ENCODE measurements at places on chromosomes 5 and 9. TPM values are rescaled to one million over a fixed set of nuclear protein-coding genes. Genes with fewer than 3 reads are reported as not detected.

SVEP1 gene
- 5.5 TPM for total RNA-seq

- no peak overlapping the region for H3K27ac ChIP-seq
- no peaks in the 10 kb centered on the region for H3K36me3 ChIP-seq
- H3K4me3 ChIP-seq = no peak overlapping the region
- H3K4me1 ChIP-seq = no peaks in the 10 kb centered on the region
- no peak for DNase-seq
- no peaks in the 10 kb centered on the region for H3K27me3 ChIP-seq
Measured at GRCh38 chr5:78731884-78732283, 83.3 kb upstream of the LHFPL2 start.

GRCh38 chr9:22582221-22582620, 135.6 kb downstream of the DMRTA1 start:
- DNase-seq = no peak
- no peak overlapping the region for H3K4me3 ChIP-seq
- no peaks in the 10 kb centered on the region for H3K4me1 ChIP-seq

C5orf52 gene
- not detected for total RNA-seq

GRCh38 chr5:178994580-178995340, at the start of gene GRM6:
GRM6 (minus strand) TSS chr5:178995320; CDS start chr5:178994944, 376 bp downstream.
- no peak within 1 kb of the TSS for H3K27ac ChIP-seq
- no peak for DNase-seq
- no peaks in the 10 kb centered on the region for H3K4me1 ChIP-seq
- H3K36me3 ChIP-seq = no peaks in the 10 kb centered on the region
- H3K4me3 ChIP-seq = no peak within 1 kb of the TSS
- peaks cover 38% of the 10 kb centered on the region for H3K27me3 ChIP-seq

- H3K4me3 ChIP-seq = no peak overlapping the region
- no peaks in the 10 kb centered on the region for H3K36me3 ChIP-seq
- no peaks in the 10 kb centered on the region for H3K4me1 ChIP-seq
- DNase-seq = no peak
- no peaks in the 10 kb centered on the region for H3K27me3 ChIP-seq
Measured at GRCh38 chr9:87540444-87541105, 42.9 kb downstream of the DAPK1 start.

C1QTNF2 gene
- total RNA-seq = 0.19 TPM

GRCh38 chr9:28378231-28378630, 805.0 kb upstream of the C9orf72 start:
- H3K27ac ChIP-seq = no peak overlapping the region
- H3K4me3 ChIP-seq = no peak overlapping the region
- DNase-seq = no peak
- H3K4me1 ChIP-seq = no peaks in the 10 kb centered on the region
- H3K36me3 ChIP-seq = no peaks in the 10 kb centered on the region

DNA sequence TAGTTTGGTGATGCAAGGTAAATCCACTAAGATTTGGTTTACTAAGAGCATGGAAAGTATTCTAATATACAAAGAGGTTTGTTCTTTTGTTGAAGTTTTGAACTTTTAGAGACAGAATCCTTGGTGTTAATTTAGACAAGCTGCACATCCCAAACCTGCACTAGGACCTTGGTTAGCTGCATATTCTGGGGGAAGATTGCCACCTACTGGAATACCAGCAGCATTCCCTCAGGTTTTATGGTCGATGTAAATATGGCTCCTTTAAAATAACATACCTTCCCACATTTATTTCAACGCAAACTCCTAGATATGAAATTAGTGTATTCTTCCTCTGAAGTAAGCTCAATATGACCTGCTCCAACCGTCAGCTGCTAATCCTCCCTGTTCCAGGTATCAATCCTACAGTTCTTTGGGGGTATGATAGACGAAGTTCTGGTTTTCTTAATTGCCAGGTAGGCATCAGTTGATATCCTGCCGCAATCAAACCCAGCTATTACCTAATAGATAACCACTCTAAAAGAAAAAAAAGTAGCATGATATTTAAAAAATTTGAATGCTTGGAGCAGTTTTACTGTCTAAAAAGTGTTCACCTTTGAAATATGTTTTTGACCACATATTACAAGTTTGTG, 624.1 kb downstream of the ISL1 start:
- H3K27me3 ChIP-seq = no peaks in the 10 kb centered on the region
- no peak overlapping the region for H3K4me3 ChIP-seq
- no peaks in the 10 kb centered on the region for H3K36me3 ChIP-seq
- DNase-seq = no peak

DNA sequence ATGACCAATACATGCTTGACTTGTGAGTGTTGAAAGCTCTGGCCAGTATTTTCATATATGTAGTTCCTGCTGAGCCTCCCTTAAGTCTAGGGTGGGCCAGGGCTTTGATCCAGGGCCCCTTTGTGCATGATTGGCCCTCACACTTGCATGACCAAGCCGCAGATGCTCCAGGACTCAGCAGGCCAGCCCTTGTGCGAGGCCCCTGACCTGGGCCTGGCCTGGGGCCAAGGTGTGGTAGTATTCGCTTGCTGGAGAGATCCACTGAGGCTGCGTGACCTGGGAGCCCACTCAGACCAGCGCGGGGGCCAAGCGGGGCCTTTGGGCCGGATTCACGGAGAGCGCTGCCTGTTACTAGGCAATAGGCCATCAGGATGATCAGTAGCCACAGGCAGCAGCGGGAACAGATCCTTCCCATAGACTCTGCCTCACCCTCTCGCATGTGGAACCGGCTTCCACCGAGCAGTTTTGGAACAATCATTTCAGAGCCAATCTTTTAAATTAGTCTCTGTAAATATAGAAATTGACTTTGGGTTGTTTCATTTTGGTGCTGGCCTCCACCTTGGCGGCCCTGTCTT, 79.0 kb upstream of the PTCH1 start:
- H3K27me3 ChIP-seq = no peaks in the 10 kb centered on the region
- H3K4me1 ChIP-seq = no peaks in the 10 kb centered on the region
- H3K36me3 ChIP-seq = no peaks in the 10 kb centered on the region
- H3K27ac ChIP-seq = no peak overlapping the region

PFN3 gene
- not detected for total RNA-seq
